ENCODE measurements at places on chromosomes 16 and 17. TPM values are rescaled to one million over a fixed set of nuclear protein-coding genes. Genes with fewer than 3 reads are reported as not detected.

NPIPA3 gene
- 1.8 TPM for total RNA-seq

LGALS9B gene
- not detected for total RNA-seq

GRCh38 chr16:17273142-17273561 lies 197.6 kb downstream of the XYLT1 start:
- no peak for DNase-seq

DNA sequence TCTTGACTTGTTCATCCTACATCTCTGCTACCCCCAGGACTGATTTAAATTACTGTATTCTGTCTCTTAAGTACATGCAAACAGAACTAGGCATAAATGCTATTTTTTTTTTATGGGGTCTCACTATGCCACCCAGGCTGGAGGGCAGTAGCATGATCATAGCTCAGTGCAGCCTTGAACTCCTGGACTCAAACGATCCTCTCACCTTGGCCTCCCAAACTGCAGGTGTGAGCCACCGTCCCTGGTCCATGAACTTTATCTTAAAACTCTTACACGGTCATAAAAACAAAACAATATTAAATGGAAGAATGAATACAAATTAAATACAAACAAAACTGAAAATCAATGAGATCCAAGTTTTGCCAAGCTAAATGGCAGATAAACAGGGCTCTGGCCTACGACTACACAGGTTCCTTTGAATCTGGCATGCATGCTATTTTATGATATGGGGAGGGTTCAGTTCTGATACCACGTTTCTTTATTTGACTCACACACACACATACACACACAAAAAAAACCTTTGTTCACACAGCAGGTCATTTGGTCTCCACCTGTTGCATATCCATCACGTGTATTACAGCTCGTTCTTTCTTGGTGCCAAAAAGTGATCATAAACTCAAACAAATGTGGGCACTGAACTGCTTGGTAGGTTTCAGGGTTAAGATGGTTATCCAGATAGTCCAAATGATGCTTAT lies 1.1 kb upstream of the PKD1L3 start:
- DNase-seq, result no peak

- DNase-seq, result no peak
These were observed 8.8 kb upstream of the PAM16 start for GRCh38 chr16:4359914-4360313.

GRCh38 chr16:89691231-89691985 lies 4.9 kb downstream of the CDK10 start:
- DNase-seq, result no peak

GRCh38 chr17:41026715-41027471 lies at the start of gene KRTAP1-5:
TSS of gene KRTAP1-5 (minus strand) at chr17:41027208. CDS start at chr17:41027155, 53 bp downstream.
- no peak for DNase-seq

All from OCI-LY7 (cell line).